ENCODE measurements at places on chromosomes 4 and X.
A peak's percentile ranks its signal among the peaks of the same experiment; 100 is the strongest.

DNA sequence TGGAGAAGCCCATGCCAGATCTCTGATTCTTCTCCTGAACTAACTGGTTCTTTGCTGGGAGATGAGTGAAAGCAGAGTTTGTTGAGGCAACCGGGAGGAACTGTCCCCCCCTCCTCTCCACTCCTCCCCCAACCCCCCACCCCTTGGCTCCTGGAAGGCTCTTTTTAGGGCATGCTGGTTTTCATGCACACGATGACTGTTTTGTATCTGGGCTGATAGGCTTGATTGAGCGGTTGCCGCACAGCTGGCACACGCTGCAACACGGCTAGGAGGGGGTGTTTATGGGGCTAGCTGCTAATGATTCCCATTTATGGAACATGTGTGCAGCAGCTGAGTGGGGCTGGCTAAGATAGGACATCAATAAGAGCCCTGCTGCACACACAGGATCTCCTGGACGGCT is 137.2 kb downstream of the SMIM20 start:
- no peak for DNase-seq
- peaks cover 9% of the 10 kb centered on the region for H3K4me1 ChIP-seq
- H3K27ac ChIP-seq = no peak overlapping the region
- no peaks in the 10 kb centered on the region for H3K36me3 ChIP-seq
- no peak overlapping the region for H3K4me3 ChIP-seq

- H3K4me1 ChIP-seq = no peaks in the 10 kb centered on the region
- H3K4me3 ChIP-seq = no peak overlapping the region
- H3K36me3 ChIP-seq = no peaks in the 10 kb centered on the region
- DNase-seq = no peak
- H3K27ac ChIP-seq = no peak overlapping the region
- H3K27me3 ChIP-seq = peaks cover 2% of the 10 kb centered on the region
Measured at GRCh38 chr4:146564492-146564891, 42.8 kb upstream of the SLC10A7 start.

DNA sequence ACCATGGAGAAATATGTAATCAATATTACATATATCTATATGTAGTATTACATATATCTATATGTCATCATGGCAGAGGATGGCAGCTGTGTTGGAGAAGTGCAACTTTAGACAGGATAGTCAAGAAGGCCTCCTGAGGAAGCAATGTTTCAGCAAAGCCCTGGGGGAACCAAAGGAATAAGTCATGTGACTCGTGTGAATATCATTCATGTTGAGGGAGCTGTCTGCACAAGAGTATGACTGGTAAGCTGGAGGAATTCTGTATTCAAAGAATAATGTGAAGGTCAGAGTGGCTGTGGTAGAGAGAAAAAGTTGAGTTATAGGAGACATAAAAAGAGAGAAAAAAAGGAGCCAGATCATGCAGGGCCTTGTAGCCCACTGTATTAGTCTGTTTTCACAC is 92.9 kb upstream of the EDNRA start:
- no peaks in the 10 kb centered on the region for H3K27me3 ChIP-seq
- H3K36me3 ChIP-seq = no peaks in the 10 kb centered on the region
- H3K4me3 ChIP-seq = no peak overlapping the region
- H3K4me1 ChIP-seq = no peaks in the 10 kb centered on the region
- no peak overlapping the region for H3K27ac ChIP-seq

GRCh38 chr4:76216524-76216923 is 2.9 kb upstream of the SCARB2 start:
- H3K36me3 ChIP-seq = no peaks in the 10 kb centered on the region
- no peak for DNase-seq
- H3K27ac ChIP-seq = no peak overlapping the region
- no peak overlapping the region for H3K4me3 ChIP-seq

DNA sequence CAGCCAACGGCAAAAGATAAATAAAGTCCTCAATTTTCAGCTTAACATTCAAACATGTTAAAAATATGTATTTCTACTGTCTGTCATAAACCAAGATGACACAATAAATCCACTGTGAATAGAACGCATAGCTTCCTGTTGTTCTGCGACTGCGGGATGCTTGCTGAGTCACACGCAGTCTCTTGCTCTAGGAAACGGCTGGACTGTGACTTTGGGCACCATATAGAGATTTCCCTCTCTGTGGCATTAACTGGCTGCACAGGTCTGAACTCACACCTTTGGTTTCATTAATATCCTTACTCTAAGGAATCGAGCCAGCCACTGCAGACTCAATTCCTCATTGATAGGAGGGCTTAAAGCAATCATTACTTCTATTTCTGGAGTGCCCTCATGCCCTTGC is 8.4 kb downstream of the BEND4 start:
- H3K4me3 ChIP-seq = no peak overlapping the region
- peaks cover 12% of the 10 kb centered on the region for H3K27me3 ChIP-seq
- no peak for DNase-seq

GRCh38 chr4:144655491-144655890 is 9.5 kb downstream of the HHIP start:
- peaks cover 4% of the 10 kb centered on the region for H3K27me3 ChIP-seq
- no peaks in the 10 kb centered on the region for H3K36me3 ChIP-seq
- no peaks in the 10 kb centered on the region for H3K4me1 ChIP-seq
- no peak for DNase-seq

DNA sequence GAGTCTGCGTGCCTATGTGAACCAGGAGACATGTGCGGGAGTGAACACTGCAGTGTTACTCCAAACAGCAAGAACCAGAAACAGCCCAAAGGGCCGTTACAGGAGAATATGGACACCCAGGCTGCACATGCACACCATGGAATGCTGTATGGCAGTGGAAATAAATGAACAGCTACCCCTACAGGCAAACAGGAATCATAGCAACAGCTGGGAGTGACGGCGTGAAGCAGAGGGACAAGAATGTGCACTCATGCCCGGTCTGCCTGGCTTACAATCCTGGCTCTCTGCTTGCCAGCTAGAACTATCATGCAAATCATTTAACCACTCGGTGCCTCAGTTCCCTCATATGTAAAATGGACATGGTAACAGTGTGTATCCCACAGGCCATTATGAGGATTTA is 16.6 kb downstream of the GPKOW start:
- no peaks in the 10 kb centered on the region for H3K27me3 ChIP-seq
- DNase-seq = no peak
- no peak overlapping the region for H3K27ac ChIP-seq
- H3K36me3 ChIP-seq = peaks cover 21% of the 10 kb centered on the region
- no peak overlapping the region for H3K4me3 ChIP-seq

DNA sequence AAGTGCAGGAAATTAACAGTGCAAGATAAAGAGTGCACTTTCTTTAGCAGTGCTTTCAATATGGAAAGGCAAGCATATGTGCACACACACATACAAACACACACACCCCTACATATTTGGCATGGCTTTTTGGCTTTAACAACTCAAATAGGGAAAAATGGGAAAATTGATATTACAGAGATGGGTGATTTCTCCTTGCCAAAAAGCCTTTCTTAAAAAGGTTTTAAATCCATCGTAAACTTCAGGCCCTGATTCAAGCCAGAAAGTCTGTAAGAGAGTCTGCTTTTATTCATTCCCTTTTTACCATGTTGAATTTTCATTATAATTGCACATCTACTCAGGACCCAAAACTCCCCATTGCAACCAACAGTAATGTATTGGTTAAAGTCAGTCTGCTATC is 612.0 kb upstream of the ACTRT1 start:
- no peaks in the 10 kb centered on the region for H3K36me3 ChIP-seq
- no peak for DNase-seq
- no peak overlapping the region for H3K4me3 ChIP-seq
- no peak overlapping the region for H3K27ac ChIP-seq

GRCh38 chr4:1767770-1768366 is 25.2 kb upstream of the FGFR3 start:
- H3K27me3 ChIP-seq = peaks cover 18% of the 10 kb centered on the region
- H3K27ac ChIP-seq = no peak overlapping the region
- no peaks in the 10 kb centered on the region for H3K36me3 ChIP-seq
- peak overlapping the region; percentile 54 for H3K4me3 ChIP-seq

DNA sequence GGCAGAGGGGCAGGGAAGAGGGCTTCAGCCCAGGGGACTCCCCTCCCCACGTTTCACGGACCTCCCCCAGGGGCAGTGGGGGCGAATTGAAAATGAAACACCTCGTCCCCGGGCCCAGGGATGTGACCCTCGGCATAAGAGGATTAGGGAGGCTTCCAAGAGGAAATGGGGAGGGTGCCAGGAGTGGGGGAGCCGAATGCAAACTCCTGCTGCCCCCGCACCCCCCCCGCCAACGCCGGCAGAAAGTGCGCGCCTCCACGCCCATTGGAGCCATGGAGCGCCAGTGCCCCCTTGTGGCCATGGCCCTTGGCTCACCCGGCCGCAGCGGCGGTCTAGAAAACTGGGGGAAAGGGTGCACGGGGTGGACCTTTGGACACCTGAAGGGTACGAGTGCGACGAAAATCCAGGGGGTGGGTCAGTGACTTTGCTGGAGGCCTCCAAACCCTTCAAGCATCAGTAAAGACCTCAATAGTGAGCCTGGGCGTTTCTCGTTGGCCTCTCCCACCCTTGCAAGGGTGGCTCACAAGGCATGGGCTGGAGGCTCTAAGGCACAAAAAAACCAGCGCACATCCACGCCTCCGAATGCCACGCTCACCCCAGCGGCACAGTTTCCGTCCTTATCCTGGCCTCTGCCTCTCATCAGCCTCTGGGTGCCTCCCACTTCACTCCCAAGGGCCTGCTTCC is 120.8 kb upstream of the PJA1 start:
- no peaks in the 10 kb centered on the region for H3K4me1 ChIP-seq
- no peak overlapping the region for H3K4me3 ChIP-seq
- peak; percentile 53 for DNase-seq
- H3K27ac ChIP-seq = no peak overlapping the region
- H3K27me3 ChIP-seq = no peaks in the 10 kb centered on the region

- DNase-seq = no peak
- H3K27me3 ChIP-seq = no peaks in the 10 kb centered on the region
- H3K4me3 ChIP-seq = no peak overlapping the region
Measured at GRCh38 chr4:81436941-81437574, 34.6 kb downstream of the RASGEF1B start.

DNA sequence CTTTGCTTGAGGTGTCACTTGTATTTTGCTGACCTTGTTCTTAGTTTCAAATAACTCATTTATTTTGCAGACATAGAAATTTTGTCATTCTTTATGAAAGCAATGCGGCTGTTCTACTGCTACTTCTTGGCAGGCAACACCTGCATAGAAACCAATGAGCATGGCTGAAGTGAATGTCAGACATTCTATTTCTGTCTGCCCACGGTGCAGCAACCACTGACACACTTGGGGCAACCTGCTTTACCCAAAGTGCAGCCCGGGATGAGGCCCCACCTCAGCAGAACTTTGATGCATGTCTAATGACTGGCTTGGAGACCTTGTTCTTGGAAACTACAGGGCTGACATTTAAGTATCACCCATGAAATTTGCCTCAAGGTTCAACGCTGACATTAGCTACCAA is 93.6 kb downstream of the RBM47 start:
- H3K27me3 ChIP-seq = peaks cover 3% of the 10 kb centered on the region
- DNase-seq = no peak
- no peaks in the 10 kb centered on the region for H3K36me3 ChIP-seq
- H3K4me3 ChIP-seq = no peak overlapping the region
- H3K27ac ChIP-seq = no peak overlapping the region

- H3K4me1 ChIP-seq = peaks cover under 1% of the 10 kb centered on the region
- no peak overlapping the region for H3K27ac ChIP-seq
- H3K27me3 ChIP-seq = peaks cover 16% of the 10 kb centered on the region
- peaks cover 4% of the 10 kb centered on the region for H3K36me3 ChIP-seq
Measured at GRCh38 chr4:102437111-102437510, 64.0 kb upstream of the NFKB1 start.

DNA sequence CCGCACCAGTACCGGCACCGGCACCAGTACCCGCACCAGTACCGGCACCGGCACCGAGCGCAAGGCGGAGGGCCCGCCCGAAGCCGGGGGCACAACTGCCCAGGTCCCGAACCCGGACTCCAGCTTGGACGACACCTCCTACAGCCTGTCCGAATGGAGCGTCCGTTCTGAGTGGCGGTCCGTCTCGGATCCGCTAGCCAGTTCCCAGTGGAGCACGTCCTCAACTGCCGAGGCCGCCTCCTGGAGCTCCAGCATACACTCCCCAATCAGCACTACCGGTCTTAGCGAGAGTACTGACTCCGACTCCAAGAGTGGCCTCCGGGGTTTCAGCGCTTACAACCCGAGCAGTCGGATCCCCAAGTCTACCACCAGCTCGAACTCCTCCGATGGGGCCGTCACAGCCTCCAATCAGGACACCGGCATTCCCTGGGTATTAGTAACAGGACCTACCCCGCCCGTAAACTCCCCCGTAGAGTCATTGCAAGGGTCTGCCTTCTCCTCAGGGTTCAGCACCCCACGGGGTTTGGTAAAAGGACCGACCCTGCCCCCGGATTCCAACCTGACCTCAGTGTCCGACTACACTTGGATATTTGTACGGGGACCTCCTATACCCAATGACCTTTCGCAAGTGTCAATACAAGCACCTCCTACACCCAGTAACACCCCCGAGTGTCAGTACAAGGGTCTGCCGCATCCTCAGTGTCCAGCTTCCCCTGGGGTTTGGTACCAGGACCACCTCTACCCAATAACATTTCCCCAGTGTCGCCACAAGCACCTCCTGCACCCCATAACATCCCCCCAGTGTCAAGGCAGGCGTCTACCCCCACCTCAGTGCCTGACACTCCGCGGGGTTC is 721 bp upstream of the MAOA start:
- H3K4me1 ChIP-seq = peaks cover 10% of the 10 kb centered on the region
- H3K36me3 ChIP-seq = no peaks in the 10 kb centered on the region
- H3K27me3 ChIP-seq = no peaks in the 10 kb centered on the region
- H3K27ac ChIP-seq = peak overlapping the region; percentile 59
- peak; percentile 33 for DNase-seq

GRCh38 chr4:117874216-117874615 is 160.1 kb upstream of the NDST3 start:
- no peak for DNase-seq
- no peaks in the 10 kb centered on the region for H3K27me3 ChIP-seq
- H3K27ac ChIP-seq = no peak overlapping the region
- no peak overlapping the region for H3K4me3 ChIP-seq
- no peaks in the 10 kb centered on the region for H3K36me3 ChIP-seq

GRCh38 chr4:2257361-2258081 is 4.4 kb downstream of the MXD4 start:
- H3K4me3 ChIP-seq = no peak overlapping the region
- no peak overlapping the region for H3K27ac ChIP-seq
- no peaks in the 10 kb centered on the region for H3K36me3 ChIP-seq
- H3K27me3 ChIP-seq = no peaks in the 10 kb centered on the region
- DNase-seq = peak; percentile 15
- H3K4me1 ChIP-seq = no peaks in the 10 kb centered on the region

GRCh38 chr4:56195025-56195424 is 192.3 kb downstream of the AASDH start:
- H3K36me3 ChIP-seq = no peaks in the 10 kb centered on the region
- H3K27ac ChIP-seq = no peak overlapping the region
- H3K27me3 ChIP-seq = peaks cover 7% of the 10 kb centered on the region
- H3K4me3 ChIP-seq = no peak overlapping the region

All from activated CD4-positive, alpha-beta memory T cell treated with anti-CD3 and anti-CD28 coated beads, Interleukin-2, amount 10 ng/mL, durations not matched to agents 7 days and 5 days (primary cell).